ENCODE measurements at places on chromosomes 7 and 10.

DNA sequence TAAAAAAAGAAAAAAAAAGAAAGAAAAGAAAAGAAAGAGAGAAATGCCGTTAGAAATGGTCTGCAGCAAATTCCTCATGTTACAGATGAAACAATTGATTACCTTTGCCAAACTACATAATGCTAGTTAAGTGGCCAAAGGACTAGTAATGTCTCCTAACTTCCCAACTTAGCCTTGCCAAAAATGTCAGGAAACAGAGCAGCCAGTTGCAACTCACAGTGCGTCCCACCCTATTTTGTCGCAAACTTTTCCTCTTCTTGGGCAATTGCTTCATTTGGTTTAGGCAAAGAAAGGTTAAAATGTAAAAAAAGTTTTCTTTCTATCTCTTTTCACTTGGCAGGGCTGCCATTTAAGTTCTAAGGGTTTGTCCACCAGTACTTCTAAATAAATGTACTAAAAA lies 53.1 kb downstream of the APBB1IP start:
- no peak for DNase-seq

- DNase-seq, result peak; percentile 59
Observed at GRCh38 chr10:71608819-71609768, 110.5 kb downstream of the C10orf105 start.

- no peak for DNase-seq
Observed at GRCh38 chr7:978049-978346, 2.6 kb upstream of the COX19 start.

GRCh38 chr7:8817448-8818036 lies 384.1 kb downstream of the NXPH1 start:
- DNase-seq, result no peak

DNA sequence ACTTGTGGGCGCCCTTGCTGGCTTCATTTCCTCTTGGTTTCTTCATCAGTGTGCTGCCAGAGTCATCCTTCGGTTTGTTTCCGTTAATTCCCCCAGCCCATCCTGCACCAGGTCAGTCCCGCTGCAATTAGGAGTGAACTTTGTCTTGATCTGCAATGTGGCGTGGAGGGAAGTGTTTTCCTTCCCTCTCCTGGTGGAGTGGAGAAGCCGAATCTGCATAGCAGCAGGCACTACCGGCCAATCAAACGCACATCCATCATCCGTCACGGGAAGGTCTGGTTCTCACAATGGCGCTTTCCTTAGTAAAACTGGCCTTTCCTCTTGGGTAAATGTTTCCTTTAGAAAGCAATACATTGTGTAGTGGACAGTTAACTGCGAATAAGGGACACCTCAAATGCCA lies 337.5 kb downstream of the CXCL12 start:
- no peak for DNase-seq

Data from activated T-cell treated with anti-CD3 and anti-CD28 coated beads, Interleukin-2, amount 50 U/mL, for 1 hour (primary cell).